ENCODE measurements at places on chromosomes 13 and 19.

GRCh38 chr13:113904411-113904810 lies 40.5 kb upstream of the GAS6 start:
- peak; percentile 23 for DNase-seq

- peak; percentile 11 for DNase-seq
Measured at GRCh38 chr13:30576528-30576927, 41.2 kb upstream of the USPL1 start.

DNA sequence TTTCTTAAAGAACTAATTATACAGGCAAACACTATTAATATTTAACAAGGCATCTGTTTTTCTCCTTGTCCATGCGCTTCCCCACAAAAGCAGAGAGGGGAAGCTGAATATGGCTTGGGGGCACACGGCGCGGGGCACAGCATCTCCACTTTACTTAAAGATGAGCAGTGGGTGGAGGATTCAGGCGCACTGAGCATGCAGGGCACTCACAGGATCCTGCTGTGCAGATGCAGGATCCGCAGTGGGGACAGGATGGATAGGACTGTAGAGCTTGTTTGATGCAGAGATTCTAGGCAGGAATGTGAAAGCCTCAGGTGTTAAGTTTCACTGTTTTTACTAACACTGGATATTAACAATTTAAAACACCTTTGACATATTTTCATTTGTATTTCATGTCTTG lies 43.3 kb downstream of the ATP11A start:
- DNase-seq, result no peak

- DNase-seq, result no peak
Measured at GRCh38 chr19:55228015-55228391, 560 bp downstream of the TMEM86B start.

GRCh38 chr13:30705680-30706079 lies 29.7 kb upstream of the ALOX5AP start:
- no peak for DNase-seq

DNA sequence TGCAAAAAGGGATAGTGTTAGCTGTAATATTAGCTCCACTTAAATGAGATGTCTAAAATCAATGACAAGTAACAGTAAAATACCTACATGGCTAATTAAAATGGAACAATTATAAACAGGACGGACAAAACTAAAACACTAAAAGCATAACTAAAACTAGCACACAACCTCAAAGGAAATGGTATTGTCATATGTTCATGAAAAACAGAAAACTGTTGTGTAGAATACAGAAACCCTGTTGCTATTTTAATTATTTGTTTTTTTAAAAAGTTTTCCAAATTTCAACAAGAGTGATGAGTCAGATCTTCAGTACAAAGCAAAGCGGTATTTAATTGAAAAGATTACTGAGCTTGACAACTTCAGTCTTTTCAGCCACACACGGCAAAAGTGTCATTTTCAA lies 4.2 kb downstream of the RCBTB2 start:
- no peak for DNase-seq

- DNase-seq, result no peak
Measured at GRCh38 chr19:15251749-15252397, 19.6 kb upstream of the EPHX3 start.

Measured in naive thymus-derived CD4-positive, alpha-beta T cell (primary cell).